Activated CD4-positive, alpha-beta T cell treated with anti-CD3 and anti-CD28 coated beads for 36 hours (primary cell): ENCODE measurements at places on chromosomes 5 and 9. TPM values are rescaled to one million over a fixed set of nuclear protein-coding genes. Genes with fewer than 3 reads are reported as not detected.

Gene RHOBTB3
- total RNA-seq = 3.3 TPM

Gene GPR21
- total RNA-seq = 0.78 TPM

Gene STKLD1
- 0.82 TPM for total RNA-seq

Gene NREP
- total RNA-seq = 19.7 TPM

Gene CDK9
- total RNA-seq = 80.4 TPM

Gene TUSC1
- total RNA-seq = 0.79 TPM

Gene LEAP2
- 3.1 TPM for total RNA-seq

Gene MGAT4B
- 62.8 TPM for total RNA-seq

Gene SLC45A2
- total RNA-seq = not detected

Gene BTNL9
- total RNA-seq = not detected

Gene PRR7
- total RNA-seq = 13.0 TPM

Gene MCCC2
- 56.4 TPM for total RNA-seq

Gene HCN1
- not detected for total RNA-seq

Gene APBA1
- total RNA-seq = 0.35 TPM

Gene MCIDAS
- total RNA-seq = not detected

Gene FAM81B
- total RNA-seq = not detected

Gene FGF18
- not detected for total RNA-seq

Gene SARDH
- total RNA-seq = 7.8 TPM

Gene PCDHGA9
- not detected for total RNA-seq

Gene SPINK7
- total RNA-seq = not detected

Gene ANKRD20A1
- 0.90 TPM for total RNA-seq

Gene ADAMTS12
- total RNA-seq = not detected

Gene FOXD4
- 0.19 TPM for total RNA-seq

Gene SPINK13
- total RNA-seq = not detected

Gene NIPAL4
- total RNA-seq = 3.7 TPM

Gene CCDC192
- not detected for total RNA-seq

Gene ROR2
- total RNA-seq = not detected

Gene ORM2
- not detected for total RNA-seq

Gene THBS4
- total RNA-seq = 2.3 TPM

Gene B4GALT1
- 47.1 TPM for total RNA-seq

Gene PTGS1
- total RNA-seq = not detected

Gene SLC36A3
- not detected for total RNA-seq

Gene GPRIN1
- total RNA-seq = 3.8 TPM

Gene BAAT
- not detected for total RNA-seq

Gene RNF183
- total RNA-seq = 0.64 TPM

Gene MAT2B
- 103 TPM for total RNA-seq

Gene SLC12A2
- 8.0 TPM for total RNA-seq

Gene FOXD4L5
- 0.07 TPM for total RNA-seq

Gene TMCO6
- 36.6 TPM for total RNA-seq

Gene FBN2
- not detected for total RNA-seq

Gene C9orf72
- 10.2 TPM for total RNA-seq

Gene SH3TC2
- total RNA-seq = not detected

Gene SLC6A3
- not detected for total RNA-seq
